Lung (tissue), 17 donors: ENCODE measurements at places on chromosomes 4 and X. TPM values are rescaled to one million over a fixed set of nuclear protein-coding genes. Genes with fewer than 3 reads are reported as not detected.

The ZFP92 gene
- 0.69 TPM for polyA plus RNA-seq

The BMX gene
- polyA plus RNA-seq, result 1.4 TPM

The DUX4 gene
- not detected for polyA plus RNA-seq

The GLRA3 gene
- polyA plus RNA-seq, result 0.06 TPM

The MAGEB6B gene
- not detected for polyA plus RNA-seq

The ZNF182 gene
- polyA plus RNA-seq, result 2.7 TPM

The HPGDS gene
- polyA plus RNA-seq, result 1.2 TPM

The NXF2B gene
- 0.18 TPM for polyA plus RNA-seq

The CENPVL1 gene
- polyA plus RNA-seq, result not detected

The PAGE1 gene
- not detected for polyA plus RNA-seq

The PDLIM3 gene
- 21.5 TPM for polyA plus RNA-seq

The FSTL5 gene
- polyA plus RNA-seq, result not detected

The VCX3B gene
- not detected for polyA plus RNA-seq

The ARR3 gene
- polyA plus RNA-seq, result not detected

The RNF128 gene
- polyA plus RNA-seq, result 7.4 TPM

The C1GALT1C1 gene
- polyA plus RNA-seq, result 31.4 TPM

The CACNA1F gene
- polyA plus RNA-seq, result 0.10 TPM

The CT55 gene
- polyA plus RNA-seq, result not detected

The INTU gene
- polyA plus RNA-seq, result 5.0 TPM

The RNF175 gene
- 0.16 TPM for polyA plus RNA-seq

The BANK1 gene
- 7.0 TPM for polyA plus RNA-seq

The NPY2R gene
- 0.01 TPM for polyA plus RNA-seq

The MTM1 gene
- polyA plus RNA-seq, result 4.6 TPM

The CNGA1 gene
- polyA plus RNA-seq, result 0.14 TPM

The GAB1 gene
- polyA plus RNA-seq, result 6.6 TPM

The TBC1D9 gene
- 18.6 TPM for polyA plus RNA-seq

The SSX2B gene
- not detected for polyA plus RNA-seq

The COL4A6 gene
- 0.57 TPM for polyA plus RNA-seq

The RNF212 gene
- polyA plus RNA-seq, result 3.5 TPM

The TMSB15B gene
- polyA plus RNA-seq, result 1.2 TPM
